Astrocyte of the cerebellum (primary cell): ENCODE measurements at places on chromosomes 12 and 14.

- DNase-seq: no peak
These were observed 294.8 kb upstream of the G2E3 start for GRCh38 chr14:30264161-30264560.

GRCh38 chr12:1544996-1545700 lies 49.2 kb downstream of the FBXL14 start:
- DNase-seq: no peak

GRCh38 chr12:108995370-108995992 lies 25.4 kb downstream of the SVOP start:
- DNase-seq: no peak

GRCh38 chr14:101009531-101009930 lies 106.0 kb upstream of the RTL1 start:
- no peak for DNase-seq

GRCh38 chr12:26795910-26796309 lies 37.1 kb downstream of the ITPR2 start:
- no peak for DNase-seq

DNA sequence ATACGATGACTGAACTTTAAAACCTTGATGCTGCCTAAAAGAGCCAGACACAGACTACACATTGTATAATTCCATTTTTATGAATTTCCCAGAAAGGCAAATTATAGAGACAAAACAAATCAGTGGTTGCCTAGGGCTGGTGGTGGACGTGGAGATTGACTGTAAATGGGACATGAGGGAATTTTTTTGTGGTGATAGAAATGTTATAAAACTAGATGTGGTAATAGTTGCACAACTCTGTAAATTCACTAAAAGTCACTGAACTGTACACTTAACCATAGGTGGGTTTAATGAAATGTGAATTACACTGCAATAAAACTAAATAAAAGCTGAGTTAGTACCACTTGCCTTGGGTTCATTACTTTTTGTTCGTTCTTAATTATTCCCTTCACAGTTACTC lies 72.1 kb downstream of the PLEKHA5 start:
- no peak for DNase-seq

DNA sequence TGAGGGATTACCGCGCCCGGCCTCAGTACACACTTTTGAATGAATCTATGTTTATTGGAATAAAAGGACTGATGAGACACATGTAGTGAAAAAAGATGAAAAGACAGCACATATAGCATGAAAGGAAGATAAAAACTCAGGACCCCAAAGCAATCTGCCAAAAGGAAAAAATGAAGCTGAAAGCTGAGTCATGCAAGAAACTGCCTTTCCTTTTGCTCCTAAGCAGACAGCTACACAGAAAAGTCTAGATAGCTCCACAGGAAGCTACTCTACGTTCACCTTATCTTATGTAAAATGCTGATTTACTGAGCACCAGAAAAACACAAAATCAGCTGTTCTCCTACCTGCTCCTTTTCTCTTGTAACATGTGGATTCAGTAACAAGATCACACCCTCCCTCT lies 128.4 kb downstream of the NTF3 start:
- no peak for DNase-seq

DNA sequence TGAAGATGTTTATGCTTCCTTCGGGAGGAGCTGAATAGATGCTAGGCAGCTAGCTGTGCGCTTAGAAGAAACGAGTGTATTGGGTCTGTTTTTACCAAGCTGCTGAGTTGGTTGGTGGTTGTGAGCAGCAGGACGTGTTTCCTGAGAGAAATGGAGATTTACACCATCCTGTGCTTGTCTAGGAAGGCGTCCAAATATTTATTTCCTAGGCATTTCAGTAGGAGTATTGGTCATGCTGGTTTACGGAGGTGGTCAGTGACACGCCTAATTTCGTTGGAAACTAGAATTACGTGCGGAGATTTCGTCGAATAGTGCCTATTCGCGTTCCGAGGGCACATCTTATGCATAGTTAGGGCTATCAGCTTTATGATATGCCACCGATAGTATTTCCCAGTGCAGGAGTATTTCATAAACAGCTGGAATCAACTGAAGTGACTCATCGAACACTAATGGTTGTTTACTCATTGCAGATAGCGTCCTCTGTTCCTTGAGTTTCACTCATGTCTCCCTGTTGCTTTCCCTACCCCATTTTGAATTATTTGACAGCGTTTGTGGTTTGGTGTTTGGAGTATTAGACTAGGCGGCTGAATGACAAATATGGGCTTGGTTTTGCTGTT lies 780 bp downstream of the TBC1D15 start:
- DNase-seq: peak; percentile 32

GRCh38 chr12:72747111-72747849 lies 475.1 kb downstream of the TRHDE start:
- no peak for DNase-seq

- no peak for DNase-seq
These were observed 39.2 kb downstream of the BCL11B start for GRCh38 chr14:99232714-99233214.

DNA sequence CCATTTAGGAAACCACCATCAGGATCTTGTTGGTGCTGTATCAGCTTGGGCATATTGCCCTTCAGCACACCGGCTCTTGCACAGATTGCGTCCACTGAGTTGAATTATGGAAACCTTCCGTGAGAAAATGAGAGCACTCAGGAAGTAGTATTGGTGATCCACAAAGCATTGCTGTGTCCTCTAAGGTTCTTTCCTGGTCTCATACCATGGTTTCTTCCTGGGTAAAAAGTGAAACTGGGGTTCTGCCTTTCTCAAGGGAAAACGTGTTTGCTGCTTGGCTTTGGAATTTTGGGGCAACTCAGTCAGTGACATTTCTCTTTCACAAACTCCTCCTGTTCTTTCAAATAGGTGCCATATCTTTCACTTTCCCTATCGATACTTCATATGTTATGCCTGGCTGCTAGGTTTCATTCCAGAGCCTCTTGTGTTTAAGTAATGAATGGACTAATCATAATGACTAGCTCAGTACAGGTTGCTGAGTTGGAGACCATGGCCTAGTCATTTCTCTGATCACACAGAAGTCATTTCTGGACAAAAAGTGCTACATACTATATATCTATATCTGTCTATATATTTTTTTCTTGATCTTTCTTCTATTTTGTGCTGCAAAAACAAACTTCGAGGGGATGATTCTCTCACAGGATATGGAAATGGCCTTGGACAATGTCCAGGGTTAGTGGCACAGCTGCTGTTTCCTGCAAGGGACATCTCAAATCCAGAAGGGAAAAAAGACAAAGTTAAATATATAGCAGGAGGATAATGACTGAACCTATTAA lies 423.4 kb downstream of the ZFP36L1 start:
- no peak for DNase-seq

DNA sequence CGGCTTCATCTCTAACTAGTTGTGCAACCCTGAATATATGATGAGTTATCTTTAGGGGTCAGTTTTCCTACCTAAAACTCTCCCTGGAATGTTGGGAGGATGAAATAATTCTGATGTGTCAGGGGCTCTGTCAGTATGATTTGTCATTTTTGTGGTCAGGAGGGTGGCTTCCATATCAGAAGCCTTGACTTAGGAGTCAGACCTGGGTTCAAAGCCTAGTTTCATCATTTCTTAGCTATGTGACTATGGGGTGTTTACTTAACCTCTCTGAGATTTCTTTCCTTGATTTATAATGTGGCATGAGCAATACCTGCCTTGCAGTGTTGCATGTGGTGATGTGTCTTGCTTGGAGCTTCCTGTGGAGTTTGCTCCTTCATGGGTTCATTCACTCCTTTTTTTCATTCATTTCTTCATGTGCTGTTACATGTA lies 146.8 kb downstream of the CHST11 start:
- DNase-seq: no peak

- DNase-seq: peak; percentile 26
These were observed 898.4 kb downstream of the SLC16A7 start for GRCh38 chr12:60494244-60494643.
